ENCODE measurements at places on chromosomes 11 and 22.

DNA sequence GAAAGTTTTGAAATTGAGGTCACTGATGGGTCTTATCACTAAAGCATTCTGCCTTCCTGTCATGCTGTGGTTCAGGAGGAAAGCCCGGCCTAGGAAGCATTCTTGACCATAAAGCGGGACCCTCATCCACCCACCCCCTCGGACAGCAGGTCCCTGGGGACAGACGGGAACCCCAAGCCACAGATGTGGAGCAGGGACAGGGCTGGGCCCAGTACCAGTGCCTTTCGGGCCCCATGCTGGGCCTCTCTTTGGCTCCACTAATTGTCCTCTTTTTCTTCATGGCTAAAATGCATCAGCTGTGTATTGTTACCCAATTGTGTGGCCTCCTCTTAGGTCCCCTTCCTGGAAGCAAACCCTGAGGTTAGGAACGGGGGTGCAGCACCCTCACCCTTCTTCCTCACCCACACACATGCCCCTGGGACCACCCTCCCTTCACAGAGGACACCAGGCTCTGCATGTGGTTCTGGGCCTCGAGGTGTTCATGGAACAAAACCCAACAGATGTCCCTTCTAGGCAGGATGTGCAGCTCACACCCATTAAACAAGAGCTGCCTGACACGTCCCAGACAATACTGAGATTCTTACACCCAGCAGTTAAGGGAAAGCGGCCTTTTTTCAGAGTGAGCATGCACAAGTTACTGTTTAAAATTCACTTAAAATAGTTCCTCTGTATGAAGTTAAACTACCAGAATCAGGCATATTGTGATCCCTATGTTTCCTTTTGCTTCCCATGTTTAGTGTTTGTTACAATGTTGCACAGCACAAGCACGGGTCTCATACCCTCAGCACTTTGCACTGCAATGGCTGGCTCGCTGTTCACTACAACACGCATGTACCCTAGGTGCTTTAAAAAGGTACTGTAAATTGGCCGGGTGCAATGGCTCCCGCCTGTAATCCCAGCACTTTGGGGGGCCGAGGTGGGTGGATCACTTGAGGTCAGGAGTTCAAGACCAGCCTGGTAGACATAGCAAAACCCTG lies 807.6 kb downstream of the BRD1 start:
- DNase-seq = no peak

DNA sequence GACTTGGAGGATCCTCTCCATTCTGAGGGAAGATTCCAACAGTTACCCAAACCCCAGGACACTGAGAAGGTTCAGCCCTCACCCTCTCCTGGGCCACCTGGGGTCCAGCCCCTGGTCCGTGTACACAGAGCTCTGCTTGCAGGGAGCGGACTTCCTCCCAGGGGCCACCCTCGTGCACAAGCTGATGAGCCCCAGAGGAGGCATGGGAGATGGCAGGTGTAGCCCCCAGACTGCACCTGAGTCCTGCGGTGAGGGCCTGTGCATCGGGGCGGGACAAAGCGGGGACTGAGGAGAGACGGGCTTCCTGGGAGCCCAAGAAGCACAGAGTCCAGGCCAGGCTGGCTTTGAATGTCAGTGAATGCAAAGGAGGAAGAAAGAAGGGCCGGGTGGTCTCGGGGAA lies 1374.9 kb downstream of the BRD1 start:
- no peak for DNase-seq

DNA sequence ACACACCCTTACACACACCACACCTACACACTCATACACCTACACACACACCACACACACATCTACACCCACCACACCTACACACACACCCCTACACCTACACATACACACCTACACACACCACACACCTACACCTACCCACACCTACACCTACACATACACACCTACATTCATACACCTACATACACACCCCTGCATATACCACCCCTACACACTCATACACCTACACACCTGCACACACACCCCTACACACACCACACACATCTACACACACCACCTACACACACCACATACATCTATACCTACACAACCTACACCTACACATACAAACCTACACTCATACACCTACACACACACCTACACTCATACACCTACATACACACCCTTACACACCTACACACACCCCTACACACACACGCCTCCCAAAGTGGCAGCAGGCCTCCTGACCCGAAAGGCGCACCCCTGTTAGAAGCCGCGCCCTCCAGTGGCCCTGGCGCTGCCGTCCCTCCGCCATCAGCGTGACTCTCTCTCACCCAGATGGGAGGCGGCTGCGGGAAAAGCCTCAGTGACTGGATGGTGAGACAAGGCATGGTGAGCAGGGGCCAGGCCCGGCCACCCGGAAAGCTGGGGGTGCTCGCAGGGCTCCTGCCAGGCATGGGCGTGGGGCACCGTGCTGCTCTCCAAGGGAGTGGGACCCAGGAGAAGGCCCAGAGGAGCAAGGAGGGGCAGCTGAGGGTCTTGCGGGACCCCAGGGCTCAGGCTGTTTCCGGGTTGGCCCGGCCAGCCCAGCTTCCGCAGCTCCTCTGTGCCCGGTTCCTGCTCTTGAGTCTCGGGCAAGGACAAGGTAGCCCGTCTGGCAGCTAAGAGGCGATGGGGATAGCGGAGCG lies 37.0 kb upstream of the HMOX1 start:
- DNase-seq = no peak

- no peak for DNase-seq
Observed at GRCh38 chr11:6258141-6258540, 1.5 kb upstream of the CCKBR start.

- DNase-seq = no peak
Observed at GRCh38 chr11:66277471-66278362, at the start of gene CNIH2. TSS of gene CNIH2 (plus strand) at chr11:66278175. CDS start at chr11:66278457, 282 bp downstream.

- DNase-seq = peak; percentile 47
Observed at GRCh38 chr11:119666463-119667131, 62.4 kb downstream of the NECTIN1 start.

GRCh38 chr11:42311944-42312343 lies 852.5 kb upstream of the LRRC4C start:
- no peak for DNase-seq

GRCh38 chr11:60933416-60934123 lies 9.3 kb downstream of the TMEM132A start:
- DNase-seq = no peak

- no peak for DNase-seq
Observed at GRCh38 chr11:11414996-11415395, 61.9 kb upstream of the CSNK2A3 start.

DNA sequence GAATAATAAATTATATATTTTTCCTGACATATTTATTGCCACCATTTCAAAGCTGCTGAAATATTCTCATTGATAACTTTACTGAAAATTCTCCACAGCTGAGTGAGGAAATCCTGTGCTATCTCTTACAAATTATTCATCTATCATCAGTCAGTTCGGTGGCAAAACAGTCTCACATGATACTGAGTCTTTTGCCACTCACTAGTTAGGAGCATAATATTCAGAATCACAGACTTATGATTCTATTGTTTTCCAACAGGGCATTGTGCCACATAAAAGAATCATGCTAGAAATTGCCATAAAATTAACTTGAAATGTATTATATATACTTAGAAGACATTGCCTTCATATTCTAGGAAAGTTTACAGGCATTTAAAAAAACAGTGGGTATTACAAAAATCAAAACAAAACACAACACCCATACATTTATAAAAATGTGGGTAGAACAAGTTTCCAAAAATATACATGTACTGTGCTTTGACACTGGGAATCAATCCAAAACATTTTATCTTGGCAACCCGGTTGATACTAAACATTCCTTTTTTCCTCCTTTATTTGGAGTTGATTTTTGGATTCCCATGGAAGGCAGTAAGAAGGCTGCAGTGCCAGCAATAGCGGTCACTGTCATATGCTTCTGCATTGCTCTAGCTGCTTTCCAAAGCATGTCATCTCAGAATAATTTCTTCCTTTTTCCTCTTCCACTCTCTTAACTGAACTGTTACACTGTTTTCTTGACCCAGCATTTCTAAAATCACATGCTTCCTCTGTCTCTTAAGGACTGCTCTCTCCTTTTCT lies 42.5 kb downstream of the ATG16L2 start:
- no peak for DNase-seq

- DNase-seq = no peak
Observed at GRCh38 chr11:11805228-11805627, 36.5 kb upstream of the USP47 start.

GRCh38 chr22:48076008-48076407 lies 1313.6 kb downstream of the TBC1D22A start:
- no peak for DNase-seq

- no peak for DNase-seq
Observed at GRCh38 chr11:74844072-74844471, 95.4 kb downstream of the RNF169 start.

- DNase-seq = no peak
Observed at GRCh38 chr11:120001178-120002090, 136.5 kb downstream of the TRIM29 start.

- no peak for DNase-seq
Observed at GRCh38 chr22:49701380-49702067, 126.1 kb downstream of the BRD1 start.

DNA sequence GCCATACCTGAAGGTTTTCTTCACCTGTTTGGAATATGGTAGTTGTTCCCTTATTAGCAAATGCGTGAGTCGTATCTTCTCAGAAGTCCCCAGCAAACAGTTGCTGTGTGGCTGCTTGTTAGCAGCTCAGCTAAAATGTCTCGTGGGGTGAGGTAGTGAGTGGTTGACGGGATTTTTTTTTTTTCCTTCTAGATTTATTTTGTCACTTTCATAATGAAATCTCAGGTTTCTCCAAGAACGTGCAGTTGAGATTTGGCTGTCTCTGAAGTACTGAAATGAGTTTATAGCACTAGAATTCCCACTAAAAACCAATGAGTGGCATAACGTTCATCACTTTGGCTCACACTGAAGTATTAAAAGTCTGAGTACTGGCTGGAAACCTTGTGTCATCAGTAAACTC lies 16.8 kb downstream of the RCN1 start:
- DNase-seq = no peak

DNA sequence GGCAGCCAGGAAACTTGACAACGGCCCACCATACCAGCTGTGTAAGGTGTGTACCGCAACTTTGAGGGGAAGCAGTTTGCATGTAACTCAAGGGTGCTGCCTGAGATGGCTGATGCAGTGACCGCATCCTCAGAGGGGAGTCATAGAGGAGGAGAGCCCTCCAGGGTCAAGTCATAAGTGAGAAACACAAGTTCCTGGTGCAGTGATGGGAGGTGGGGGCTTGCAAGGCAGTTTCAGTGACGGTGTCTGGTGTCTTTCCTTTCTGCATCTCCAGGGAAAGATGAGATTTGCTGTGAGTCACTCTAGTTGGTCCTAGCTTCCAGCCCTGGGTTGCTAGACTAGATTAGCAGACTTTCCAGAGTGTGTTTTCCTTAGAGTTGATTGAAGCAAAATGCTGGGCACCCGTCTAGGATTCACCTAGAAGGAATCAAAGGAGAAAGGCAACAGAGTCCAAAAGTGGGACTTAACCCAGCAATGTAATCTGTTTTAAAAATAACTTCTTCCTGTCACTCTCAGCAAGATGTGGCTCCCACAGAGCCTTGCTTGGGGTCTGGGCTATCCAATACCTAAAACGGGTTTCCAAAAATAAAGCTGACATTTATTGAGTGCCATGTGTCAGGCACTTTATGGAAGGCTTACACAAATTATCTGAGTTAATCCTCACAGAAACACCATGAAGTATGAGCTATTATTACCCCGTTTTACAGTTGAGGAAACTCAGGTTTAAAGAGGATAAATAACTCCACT lies 265.4 kb upstream of the PLET1 start:
- DNase-seq = no peak

DNA sequence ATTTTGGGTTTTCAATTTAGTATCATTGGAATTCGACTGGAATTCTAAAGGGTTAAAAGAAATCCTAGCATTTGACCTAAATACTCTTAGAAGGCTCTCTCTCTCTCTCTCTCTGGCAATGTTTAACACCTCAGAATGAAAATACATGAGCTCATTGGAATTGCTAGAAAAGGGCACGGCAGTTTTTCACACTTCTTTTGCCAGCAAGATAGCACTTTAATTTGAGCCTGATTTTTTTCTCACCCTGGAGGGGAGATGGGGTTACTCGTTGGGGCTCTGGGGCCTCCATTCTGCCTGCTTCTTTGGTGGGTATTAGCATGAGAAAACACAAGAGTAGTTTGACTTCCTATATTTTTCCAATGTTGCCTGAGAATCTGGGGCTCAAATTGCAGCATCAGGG lies 22.8 kb upstream of the CLMP start:
- no peak for DNase-seq

- no peak for DNase-seq
Observed at GRCh38 chr11:57164317-57164716, 17.4 kb upstream of the LRRC55 start.

DNA sequence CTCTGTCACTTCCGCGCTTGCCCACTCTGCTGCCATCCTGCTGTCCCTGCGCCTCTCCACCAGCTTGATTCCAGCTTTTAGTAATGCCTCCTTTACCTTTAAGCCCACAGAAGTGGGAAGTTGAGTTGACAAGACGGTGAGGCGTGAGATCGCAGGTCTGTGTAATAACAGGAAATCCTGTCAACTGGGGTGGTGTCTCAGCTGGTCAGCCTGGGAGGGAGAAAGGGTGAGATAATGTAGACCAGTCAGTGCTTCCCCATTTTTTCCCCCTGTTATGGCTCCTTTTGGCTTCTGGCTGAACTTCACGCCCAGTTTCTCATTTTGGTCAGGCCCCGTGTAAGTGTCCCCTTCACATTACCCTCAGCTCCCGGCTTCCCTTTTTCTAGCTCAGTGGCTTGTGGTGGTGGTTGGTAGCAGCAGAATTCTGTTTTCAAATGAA lies 98.9 kb downstream of the TRAF6 start:
- no peak for DNase-seq

GRCh38 chr11:107648242-107648641 lies 57.3 kb downstream of the ELMOD1 start:
- no peak for DNase-seq

DNA sequence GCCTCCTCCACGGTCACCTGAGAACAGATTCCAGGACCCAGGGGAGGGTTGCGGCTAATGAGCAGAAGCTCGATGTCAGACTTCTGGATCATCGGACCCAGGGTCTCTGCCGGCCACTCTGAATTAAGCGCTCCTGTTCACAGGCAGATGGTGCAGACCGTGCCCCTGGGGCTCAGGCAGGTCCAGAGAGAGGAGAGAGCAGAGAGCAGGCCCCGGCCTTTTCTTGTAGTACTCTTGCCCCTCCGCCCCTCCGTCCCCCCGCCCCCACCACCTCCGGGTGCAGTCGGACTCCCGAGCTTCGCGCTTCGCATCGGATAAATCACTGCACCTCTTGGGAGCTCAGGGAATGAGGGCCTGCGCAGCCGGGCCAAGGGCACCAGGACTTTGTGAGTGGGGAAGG lies 50.3 kb downstream of the RPS6KA4 start:
- DNase-seq = no peak

Measured in activated gamma-delta T cell treated with Interleukin-2 at 50 U/mL for 16 hours (primary cell).